Activated CD4-positive, alpha-beta T cell treated with anti-CD3 and anti-CD28 coated beads, Interleukin-2, amount 50 U/mL, for 24 hours (primary cell): ENCODE measurements at places on chromosomes 6 and 20.

- no peak for DNase-seq
Observed at GRCh38 chr6:157253017-157253416, 70.3 kb downstream of the TMEM242 start.

GRCh38 chr6:15283986-15284361 lies 38.1 kb downstream of the JARID2 start:
- DNase-seq, result no peak

- no peak for DNase-seq
Observed at GRCh38 chr6:124148236-124148957, 344.7 kb downstream of the NKAIN2 start.

- DNase-seq, result peak; percentile 43
Observed at GRCh38 chr6:63573076-63573898, 1.0 kb downstream of the LOC128125822 start.

GRCh38 chr6:41591859-41592502 lies 45.8 kb downstream of the FOXP4 start:
- peak; percentile 75 for DNase-seq

DNA sequence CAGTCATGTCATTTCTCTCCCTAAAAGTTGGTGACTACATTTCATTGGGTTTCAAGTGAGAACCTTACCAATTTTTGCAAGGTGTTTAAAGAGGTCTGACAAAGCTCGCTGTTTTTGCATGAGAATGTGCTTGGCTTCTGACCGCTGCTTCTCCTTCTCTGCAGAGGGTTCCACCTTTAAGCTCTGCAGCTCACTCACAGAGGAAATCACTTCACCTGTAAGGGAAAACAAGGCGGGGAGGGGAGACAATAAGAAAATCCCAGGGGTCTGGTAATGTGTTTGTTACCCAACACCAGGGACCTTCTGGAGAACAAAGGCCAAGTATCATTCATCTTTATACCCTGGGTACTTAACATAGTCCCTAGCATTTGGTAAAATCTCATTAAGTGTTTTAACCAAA lies 40.0 kb upstream of the LYRM2 start:
- no peak for DNase-seq

DNA sequence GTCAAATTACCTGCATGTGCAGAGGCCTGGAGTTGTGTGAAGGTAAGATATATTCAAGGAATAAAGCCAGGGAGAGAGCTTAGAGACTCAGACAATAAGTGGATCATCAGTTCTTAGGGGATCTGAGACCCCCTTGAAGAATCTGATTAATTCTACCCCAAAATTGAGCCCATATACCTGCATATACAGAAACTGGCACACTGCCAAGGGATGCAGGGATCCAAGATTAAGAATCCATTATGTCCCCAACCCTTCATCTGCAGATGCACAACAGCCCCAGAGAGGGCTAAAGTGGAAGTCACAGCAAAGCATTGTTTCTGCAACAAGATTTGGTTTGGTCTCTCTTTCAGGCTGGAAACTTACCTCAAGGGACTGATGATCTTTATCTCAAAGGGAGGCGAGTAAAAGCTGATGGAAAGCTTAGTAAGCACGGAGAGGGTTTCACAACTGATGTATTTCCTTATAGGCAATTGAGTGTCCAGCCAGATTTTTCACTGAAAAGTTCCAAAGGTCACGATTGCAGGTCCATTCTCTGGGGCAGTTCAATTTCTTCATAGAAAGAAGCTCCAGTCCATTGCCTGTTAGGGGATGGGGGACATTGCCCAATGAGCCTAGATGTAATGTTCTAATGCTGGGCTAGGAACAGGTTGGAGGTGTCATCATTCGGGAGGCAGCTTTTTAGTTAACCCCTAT lies 20.9 kb upstream of the STK35 start:
- no peak for DNase-seq

DNA sequence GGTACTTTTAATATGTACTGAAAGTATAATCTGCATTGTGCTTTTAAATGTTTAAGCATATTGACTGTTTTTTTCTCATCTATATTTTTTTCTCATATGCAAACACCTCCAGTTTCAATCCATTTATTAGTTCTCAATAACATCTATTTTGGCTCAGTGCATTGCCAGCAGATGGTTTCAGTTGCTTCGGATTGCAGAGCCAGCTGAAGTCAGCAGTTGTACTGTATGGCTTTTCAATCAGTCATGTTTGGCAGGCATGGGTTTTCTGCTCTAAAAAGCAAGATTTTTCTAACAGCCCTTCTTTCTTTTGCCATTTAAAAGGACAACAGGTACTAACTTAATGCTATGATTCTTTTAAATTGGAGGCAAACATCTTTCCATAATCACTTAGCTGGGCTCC lies 121.2 kb downstream of the CD109 start:
- DNase-seq, result no peak

- DNase-seq, result no peak
Observed at GRCh38 chr6:88565836-88566235, 397.6 kb downstream of the RNGTT start.

- DNase-seq, result no peak
Observed at GRCh38 chr6:19795211-19795610, 42.0 kb upstream of the ID4 start.

- no peak for DNase-seq
Observed at GRCh38 chr6:131995917-131996316, 44.7 kb upstream of the CCN2 start.

GRCh38 chr6:129179283-129179682 lies 296.3 kb downstream of the LAMA2 start:
- no peak for DNase-seq

DNA sequence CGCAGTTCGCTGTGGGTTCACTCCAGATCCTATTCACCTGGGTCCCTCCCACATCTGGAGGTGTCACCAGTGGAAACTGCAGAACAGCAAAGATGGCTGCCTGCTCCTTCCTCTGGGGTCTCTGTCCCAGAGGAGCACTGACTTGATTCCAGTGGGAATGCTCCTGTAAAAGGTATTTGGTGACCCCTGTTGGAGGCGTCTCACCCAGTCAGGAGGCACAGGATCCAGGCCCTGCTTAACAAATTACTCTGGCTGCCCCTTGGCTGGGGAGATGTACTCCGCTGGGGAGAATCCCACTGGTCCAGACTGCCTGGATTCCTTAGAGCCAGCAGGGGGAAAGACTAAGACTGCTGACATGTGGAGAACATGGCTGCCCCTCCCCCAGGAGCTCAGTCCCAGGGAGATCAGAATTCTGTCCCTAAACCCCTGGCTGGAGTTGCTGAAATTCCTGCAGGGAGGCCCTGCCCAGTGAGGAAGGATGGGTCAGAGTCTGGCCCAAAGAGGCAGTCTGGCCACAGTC lies 483.0 kb downstream of the CBLN4 start:
- no peak for DNase-seq

- no peak for DNase-seq
Observed at GRCh38 chr6:3798055-3798919, 46.8 kb upstream of the PXDC1 start.

- DNase-seq, result no peak
Observed at GRCh38 chr6:160215232-160215631, 43.4 kb downstream of the SLC22A2 start.

GRCh38 chr6:18076231-18076630 lies 46.2 kb downstream of the NHLRC1 start:
- no peak for DNase-seq

- DNase-seq, result no peak
Observed at GRCh38 chr6:146913842-146914488, 290.3 kb upstream of the STXBP5 start.

- no peak for DNase-seq
Observed at GRCh38 chr6:97705568-97705967, 422.6 kb upstream of the MMS22L start.

DNA sequence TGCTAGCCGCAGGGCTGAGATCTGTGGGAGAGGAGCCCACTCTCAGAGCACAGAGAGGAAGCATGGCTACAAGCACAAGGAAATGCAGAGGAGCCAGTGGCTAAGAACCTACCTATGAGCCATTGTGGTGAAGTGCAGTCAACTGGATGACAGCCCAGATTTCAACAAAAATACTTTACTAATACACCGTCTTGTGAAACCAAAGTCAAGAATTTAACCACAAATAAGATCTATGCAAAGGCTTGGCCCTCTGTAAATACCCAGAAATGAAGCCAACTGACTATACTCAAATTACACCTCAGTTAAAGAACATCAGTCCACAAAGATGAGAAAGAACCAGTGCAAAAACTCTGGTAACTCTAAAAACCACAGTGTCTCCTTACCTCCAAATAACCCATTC lies 40.1 kb upstream of the PTCHD4 start:
- no peak for DNase-seq

- DNase-seq, result no peak
Observed at GRCh38 chr6:27617700-27618689, 145.1 kb upstream of the ZNF184 start.

GRCh38 chr6:125831659-125832058 lies 40.9 kb downstream of the NCOA7 start:
- no peak for DNase-seq

DNA sequence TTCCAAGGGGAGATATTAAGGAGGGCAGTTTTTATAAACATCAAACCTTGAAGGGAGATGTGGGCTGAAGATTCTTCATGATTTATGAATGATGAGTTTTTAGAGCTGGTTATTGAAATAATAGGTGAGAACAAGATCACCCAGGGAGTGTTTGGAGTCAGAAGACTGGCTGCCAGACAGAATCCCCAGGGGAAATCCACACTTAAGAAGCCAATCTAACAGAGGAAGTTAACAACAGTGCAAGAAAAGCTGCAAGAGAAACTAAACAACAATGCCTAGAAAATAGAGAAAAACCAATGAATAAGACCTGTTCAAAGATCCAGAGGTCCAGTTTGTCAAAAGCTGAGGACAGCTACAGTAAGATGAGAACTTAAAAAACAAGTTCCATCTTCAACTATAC lies 167.9 kb upstream of the MAN1A1 start:
- no peak for DNase-seq

DNA sequence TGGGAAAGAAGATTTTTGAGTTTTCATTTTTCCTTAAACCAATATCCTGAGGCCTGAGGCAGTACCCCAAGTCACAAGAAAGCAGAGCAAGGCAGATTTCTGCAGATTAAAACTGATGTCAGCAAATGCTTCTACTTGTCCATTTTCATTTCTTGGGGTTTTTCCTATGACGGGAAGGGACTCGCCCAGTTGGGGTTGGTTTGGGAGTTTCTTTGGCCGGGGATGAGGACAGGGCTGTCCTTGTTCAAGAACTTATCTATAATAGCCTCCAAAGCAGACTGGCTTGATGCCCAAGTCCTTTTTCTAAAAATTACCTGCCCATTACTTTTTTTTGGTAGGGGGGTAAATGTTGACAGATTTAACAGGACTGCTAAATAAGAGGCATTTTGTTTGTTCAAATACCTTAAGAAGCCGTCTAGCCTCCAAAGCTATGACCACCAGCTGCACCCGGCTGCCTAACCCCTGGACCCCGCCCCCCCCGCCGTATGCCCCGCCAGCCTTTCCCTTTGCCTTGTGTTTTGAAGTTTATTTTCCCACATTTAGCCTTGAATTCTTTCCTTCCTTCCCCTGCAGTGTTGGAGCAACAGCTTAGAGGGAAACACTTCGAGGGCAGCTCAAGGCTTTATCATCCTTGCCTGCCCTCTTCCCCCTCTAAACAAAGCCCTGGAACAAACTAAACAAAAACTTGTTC lies 2.5 kb downstream of the KCNK5 start:
- DNase-seq, result no peak

GRCh38 chr6:114449659-114450058 lies 106.8 kb upstream of the HS3ST5 start:
- DNase-seq, result no peak

DNA sequence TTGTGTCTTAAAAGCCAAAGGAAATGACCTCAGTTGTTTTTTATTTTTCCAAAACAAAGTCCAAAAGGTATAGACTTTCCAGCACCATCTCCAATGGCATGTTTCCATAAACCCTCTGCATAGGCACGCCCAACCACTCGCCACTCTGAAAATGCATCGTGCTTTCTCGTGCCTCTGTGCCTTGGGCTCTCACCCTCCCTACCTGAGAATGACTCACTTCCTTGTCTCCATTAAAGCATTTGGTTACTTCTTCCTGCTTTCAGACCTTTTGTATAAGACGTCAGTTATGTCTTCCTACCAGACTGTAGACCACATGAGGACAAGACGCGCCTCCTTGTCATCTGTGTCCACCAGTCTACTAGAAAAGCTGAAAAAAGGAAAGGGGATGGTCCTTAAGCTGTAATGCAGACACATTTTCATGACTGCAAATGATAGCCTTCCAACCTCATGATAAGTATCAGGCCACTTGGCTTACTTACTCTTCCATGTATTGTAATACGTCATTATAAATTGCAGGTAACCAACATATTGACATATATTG lies 61.2 kb upstream of the CDYL start:
- no peak for DNase-seq

- DNase-seq, result no peak
Observed at GRCh38 chr20:34299556-34300255, 3.4 kb downstream of the AHCY start.

DNA sequence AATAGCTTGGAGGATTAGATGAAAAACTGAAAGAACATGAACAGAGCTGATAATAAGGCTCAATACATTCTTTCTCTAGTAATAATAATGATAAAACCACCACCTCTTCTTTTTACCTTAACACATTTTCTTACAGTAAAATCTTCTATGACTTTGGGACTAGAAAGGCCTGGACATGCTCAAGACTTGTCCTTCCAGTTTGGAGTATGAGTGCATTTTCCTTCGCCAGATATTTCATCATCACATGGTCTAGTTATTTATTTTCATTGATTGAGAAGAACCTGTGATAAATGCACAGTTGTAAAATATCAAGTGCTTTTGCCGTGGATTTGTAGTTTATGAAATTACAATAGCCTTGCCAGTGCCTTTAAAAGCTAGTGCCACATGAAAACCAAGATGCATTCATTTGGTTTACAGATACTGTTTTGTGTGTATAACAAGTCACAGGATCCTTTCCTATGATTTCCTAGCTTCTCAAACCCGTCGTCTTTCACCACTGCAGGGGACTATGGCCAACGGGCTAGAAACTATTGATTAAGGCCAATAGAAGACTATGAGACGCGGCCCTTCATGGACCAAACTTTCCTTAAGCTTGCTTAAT lies 200.2 kb upstream of the ZNF217 start:
- no peak for DNase-seq

GRCh38 chr6:45215759-45216158 lies 112.4 kb upstream of the RUNX2 start:
- DNase-seq, result no peak

DNA sequence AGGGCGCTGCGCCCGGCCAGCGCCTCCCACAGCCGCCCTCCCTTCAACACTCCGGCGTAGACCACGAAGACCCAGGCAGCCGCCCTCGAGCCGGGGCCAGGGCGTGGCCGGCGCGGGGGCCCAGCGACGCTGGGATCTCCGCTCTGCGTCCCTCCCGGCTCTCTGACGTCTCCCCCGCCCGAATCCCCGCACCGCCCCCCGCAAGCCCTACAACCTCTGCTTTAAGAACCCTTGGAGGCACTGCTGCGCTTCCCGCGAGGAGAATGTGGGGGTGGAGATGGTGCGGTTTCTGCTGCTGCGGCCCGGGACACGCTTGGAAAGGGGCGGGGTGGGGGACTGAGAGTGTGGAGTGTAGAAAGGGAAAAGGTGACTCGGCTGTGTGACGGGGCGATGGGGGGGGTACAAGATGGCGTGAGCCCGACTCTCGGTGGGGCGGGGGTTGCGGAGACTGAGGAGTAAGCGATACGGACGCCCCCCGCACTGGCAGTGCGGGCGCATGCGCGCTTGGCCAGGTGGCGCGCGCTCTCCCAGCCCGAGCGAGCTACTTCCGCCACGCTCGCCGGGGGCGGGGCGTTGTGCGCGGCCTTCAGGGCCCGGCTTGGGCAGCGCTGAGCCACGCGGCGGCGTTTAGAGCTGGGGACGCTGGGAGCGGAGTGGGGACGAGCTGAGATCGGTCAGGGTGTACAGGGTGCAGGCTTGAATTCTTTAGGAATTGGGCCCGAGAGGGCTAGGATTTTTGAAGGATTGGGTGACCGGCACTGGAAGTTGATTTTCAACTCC lies at the start of gene SUPT3H:
SUPT3H (minus strand) TSS at position 381 of the 780 bp plus-strand sequence.
- DNase-seq, result peak; percentile 88

- no peak for DNase-seq
Observed at GRCh38 chr6:97026298-97026697, 101.8 kb downstream of the KLHL32 start.
